AG04449 (cell line): ENCODE measurements at places on chromosomes 7 and 10.

DNA sequence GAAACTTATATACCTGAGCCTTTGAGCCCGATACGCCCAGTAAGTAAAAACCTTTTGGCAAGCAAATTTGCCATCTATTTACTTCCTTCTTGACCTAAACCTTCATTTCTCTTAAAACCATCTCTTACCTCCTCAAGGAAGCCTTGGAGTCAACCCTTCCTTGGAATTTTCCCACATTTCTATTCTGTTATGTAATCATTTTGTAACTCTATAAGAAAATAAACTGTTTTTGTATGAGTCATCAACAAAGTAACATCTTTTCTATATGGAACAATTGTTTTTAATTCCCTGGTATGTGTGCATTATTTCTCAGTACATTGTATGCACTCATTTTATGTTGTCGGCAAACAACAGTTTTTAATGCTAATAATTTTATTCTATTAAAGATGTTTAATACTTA, 162.0 kb downstream of the TEX36 start:
- DNase-seq, result no peak

- DNase-seq, result peak; percentile 12
Measured at GRCh38 chr10:92291921-92292845, 1.2 kb downstream of the MARCHF5 start.

GRCh38 chr10:88707429-88708155, 1.5 kb downstream of the LIPK start:
- no peak for DNase-seq

GRCh38 chr7:114813624-114814023, 108.3 kb upstream of the MDFIC start:
- DNase-seq, result no peak

- DNase-seq, result no peak
Measured at GRCh38 chr10:76041551-76041950, 610.1 kb downstream of the LRMDA start.

- no peak for DNase-seq
Measured at GRCh38 chr7:5620459-5620881, 161.0 kb downstream of the RNF216 start.

DNA sequence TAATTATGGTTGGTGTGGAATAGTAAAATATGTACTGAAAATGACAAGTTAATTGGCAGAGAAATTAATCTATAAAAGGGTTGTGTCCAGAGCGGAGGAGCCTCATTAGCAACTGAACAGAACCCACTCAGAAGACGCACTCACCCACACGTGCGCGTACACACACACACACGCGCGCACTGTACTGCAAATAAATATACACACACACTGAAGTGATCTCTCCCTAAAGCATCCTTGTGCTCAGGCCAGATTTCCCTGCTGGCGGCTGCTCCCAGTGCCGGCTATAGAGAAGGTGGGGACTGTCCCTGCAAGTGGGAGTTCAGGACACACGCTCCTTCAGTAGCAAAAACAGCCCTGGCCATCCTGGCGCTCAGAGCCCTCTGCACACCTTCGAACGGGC, 85.2 kb downstream of the CHST15 start:
- DNase-seq, result no peak

- DNase-seq, result no peak
Measured at GRCh38 chr10:111209692-111210091, 132.9 kb downstream of the ADRA2A start.

GRCh38 chr10:101986624-101986971, 69.4 kb downstream of the ARMH3 start:
- DNase-seq, result no peak

DNA sequence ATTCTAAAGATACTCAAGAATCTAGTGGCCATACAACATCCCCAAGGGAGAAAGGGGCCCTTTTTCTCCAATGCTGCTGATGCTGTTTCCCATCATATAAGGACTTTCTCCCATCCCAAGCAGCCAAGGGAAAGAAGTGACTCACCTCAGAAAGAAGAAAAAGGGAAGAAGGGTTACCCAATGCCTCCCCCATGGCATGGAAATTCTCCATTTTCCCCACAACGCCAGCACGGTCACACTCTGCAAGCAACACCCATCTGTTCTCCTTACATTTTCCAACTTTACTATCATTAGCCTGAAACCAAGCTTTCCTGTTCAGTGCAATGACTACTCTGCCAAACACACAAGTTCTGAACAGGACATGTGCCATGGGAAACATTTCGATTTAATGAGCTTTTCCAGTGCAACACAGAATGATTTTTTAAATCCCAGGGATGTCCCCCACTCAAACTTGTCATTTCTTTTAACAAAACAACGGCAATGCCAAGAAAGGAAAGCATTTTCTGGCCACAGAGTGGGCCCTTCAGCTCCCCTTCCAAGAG, 67.9 kb downstream of the PTPRN2 start:
- DNase-seq, result no peak

DNA sequence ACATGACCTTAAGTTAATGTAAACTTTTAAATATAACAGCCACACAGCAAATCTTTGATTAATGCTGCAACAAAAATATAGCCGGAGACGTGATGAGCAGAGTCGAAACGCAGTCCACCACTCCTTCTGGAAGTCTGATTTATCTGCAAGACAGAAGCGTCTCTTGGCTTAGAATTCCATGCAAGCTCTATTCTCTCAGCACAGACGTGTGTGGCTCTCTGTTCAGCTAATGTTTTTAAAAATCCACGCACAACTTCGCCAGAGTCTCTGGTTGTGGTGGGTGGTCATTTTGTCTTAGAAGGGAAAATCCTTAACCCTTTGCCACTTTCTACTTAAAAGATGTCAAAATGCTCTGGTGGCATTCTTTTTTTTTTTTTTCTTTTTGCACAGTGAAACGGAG, 438.0 kb upstream of the MGMT start:
- DNase-seq, result no peak

DNA sequence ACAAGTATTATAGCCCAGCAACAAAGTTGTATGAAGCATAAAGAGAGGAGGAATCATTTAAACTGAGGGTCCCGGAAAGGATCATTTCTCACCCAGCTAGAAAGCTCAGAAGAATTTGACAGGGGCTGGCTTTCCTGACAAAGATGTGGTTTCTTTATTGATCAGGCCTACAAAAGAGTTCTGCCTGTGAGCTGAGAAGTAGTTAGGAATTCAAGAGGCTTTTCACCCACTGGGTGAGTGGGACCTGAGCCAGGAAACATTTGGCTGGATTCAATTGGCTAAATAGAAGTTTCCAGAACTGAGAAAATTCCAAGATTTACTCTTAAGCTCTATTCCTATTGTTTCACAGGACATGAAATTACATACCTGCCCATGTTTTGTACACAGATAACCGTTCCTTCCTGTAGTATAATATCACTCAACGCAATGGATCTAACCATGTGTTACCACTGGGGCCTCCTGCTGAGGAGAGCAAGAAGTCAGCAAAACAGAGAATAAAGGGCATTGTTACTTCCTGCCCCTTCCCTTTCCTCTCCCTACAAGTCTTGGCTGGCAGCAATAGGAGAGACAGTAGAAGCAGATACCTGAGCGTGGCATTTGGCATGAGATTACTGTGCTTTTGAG, 53.9 kb upstream of the PAPSS2 start:
- DNase-seq, result no peak

DNA sequence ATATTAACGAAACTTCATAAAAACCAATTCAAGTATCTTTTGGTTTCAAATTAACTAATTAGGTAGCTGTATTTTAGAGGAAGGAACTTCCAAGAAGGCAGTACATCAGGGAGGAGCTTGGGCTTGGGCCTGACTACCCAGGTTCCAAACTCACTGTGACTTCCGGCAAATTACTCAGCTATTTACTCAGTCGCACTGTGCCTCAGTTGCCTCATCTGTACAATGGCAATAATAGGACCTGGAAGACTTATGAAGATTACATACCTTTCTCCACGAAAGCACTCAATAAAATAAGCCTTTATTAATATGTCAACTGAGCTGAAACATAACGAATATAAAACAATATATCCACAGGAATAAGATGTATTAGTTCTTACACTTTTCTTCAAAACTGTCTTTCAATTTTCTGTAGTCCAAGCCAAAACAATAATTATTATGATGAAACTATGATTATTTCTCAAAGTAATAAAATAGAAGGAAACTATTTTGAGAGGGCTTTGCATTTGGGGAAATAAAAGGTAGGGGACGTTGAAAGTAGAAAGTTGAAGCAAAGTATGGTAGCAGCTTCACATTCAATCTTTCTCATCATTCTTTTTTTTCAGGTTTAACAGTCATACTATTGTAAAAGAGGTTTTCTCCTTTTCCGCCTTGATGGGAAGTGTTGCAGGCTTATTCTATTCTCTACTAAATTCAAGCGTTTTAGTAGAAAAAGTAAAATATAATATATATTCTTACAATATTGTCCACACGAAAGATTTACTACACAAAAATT, 10.5 kb upstream of the EBLN1 start:
- no peak for DNase-seq

DNA sequence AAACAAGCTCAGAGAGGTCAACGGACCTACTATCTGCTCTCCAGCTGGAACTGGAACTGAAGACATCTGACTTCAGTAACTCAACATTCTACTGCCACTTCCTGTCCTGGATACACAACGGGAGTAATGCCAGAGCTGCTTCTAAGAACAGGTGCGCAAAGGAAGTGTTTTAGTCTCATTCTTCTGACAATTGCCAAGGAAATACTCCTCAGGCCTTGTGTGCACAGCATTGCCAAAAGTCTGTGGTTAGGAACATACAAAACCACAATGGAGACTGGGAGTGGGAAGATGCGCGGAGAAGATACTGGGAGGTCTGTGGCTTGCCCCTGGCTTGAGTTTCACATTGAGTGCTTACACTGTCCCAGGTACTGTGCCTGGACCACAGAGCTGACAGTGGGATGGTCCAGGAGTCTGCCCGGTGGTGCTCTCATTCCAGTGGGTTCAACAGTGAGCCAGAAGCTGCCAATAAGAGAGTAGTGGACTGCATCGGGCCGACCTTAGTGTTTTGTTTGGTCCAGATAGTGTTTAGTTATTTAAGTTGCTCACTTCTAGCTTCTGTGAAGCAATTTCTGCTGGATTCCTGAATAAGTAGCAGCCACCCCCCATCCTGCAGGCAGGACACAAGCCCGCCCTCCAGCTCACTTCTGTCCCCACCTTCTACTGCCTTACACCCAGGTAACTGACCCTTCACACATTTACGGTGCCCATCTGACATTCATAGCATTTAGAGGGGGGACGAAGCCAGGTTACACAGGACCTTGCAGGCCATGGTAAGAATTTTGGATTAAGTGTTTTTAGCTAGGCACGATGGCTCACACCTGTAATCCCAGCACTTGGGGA, 10.3 kb downstream of the TBL2 start:
- no peak for DNase-seq

DNA sequence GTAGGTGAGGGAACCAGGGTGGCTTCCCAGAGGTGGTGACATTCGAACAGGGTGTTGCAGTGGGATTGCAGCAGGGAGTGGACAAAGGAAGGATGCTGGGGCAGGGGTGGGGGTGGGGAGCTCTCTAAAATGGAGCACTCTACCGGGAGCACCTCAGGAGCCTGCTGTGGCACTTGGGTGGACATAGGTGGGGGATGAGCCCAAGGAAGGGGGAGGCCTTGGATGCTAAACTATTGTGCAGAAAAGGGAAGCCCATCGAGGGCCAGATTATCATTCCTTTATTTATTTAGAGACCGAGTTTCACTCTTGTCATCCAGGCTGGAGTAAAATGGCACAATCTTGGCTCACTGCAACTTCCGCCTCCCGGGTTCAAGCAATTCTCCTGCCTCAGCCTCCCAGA, 3.3 kb upstream of the STX1A start:
- no peak for DNase-seq

DNA sequence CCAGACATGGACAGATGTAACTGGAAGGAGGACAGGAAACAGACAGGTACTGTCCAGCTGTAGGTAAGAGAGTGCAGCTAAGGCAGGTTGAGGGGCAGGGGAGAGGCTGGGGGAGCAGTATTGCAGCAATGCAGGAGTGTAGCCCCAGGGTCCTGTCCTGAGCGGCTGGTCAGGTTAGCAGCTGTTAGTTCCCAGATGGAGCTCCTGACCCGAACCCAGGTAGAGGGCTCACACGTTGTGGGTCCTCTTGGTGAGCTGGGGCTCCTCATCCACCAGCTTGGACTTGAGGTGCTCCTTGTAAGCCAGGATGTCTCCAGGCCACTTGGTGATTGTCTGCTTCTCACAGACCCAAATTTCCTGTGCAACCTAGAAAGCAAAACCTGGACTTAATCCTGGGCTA, 3.5 kb upstream of the H2BK1 start:
- DNase-seq, result no peak
